ENCODE measurements at places on chromosomes 1 and 21.
A peak's percentile ranks its signal among the peaks of the same experiment; 100 is the strongest.

DNA sequence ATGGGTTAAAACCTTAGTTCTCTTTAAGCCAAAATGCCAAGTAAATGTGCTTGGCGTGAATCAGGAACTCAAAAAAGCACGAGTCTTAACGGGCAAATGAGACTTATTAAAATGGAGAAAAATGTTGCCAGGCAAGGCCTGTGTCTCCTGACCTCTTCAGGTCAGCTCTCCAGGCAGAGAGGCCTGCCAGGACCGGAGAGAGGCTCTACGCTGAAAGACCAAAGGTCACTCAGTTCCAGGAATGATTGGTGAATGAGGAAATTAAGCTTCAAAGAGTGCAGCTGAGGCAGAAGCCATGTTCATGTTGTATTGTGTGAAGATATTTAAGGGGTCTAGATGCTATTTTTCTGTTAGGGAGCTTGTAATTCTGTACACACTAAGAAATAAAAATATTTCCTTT lies 66.6 kb downstream of the SPAG17 start:
- DNase-seq = no peak

- peak; percentile 55 for DNase-seq
Measured at GRCh38 chr1:111441573-111442192, 7.4 kb downstream of the WDR77 start.

GRCh38 chr1:151005729-151006319 lies 878 bp downstream of the MINDY1 start:
- DNase-seq = peak; percentile 24

GRCh38 chr1:207993477-207994445 lies 82.8 kb upstream of the CD34 start:
- DNase-seq = no peak

DNA sequence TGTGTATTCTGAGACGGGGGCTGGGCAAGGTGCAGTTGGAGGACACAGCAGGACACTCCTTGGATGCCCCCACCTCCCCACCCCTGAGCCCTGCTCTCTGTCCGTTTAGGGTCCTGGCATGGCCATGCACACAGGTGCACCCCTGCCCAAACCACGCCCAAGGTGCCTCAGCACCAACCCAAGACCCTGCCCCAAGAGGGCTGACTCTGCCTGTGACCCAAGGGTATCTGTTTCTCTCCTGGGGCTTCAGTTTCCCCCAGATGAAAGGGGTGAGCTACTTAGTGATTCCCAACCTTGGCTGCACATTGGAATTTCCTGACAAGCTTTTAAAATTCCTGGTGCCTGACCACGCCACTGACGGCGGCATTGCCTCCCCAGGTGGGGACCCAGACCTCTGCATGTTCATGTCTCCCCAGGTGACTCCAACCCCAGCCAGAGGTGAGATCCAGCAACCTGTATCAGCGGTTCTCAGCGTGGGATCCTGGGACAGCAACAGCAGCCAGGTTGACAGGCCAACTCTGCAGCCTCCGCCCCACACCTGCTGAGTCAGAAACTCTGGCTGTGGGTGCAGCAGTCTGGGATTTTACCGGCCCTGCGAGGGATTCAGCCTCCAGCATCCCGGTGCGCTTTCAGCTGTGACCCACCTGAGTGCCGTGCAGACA lies 483.4 kb downstream of the NPHP4 start:
- no peak for DNase-seq

- no peak for DNase-seq
Measured at GRCh38 chr1:46607345-46608130, 3.5 kb upstream of the MKNK1 start.

DNA sequence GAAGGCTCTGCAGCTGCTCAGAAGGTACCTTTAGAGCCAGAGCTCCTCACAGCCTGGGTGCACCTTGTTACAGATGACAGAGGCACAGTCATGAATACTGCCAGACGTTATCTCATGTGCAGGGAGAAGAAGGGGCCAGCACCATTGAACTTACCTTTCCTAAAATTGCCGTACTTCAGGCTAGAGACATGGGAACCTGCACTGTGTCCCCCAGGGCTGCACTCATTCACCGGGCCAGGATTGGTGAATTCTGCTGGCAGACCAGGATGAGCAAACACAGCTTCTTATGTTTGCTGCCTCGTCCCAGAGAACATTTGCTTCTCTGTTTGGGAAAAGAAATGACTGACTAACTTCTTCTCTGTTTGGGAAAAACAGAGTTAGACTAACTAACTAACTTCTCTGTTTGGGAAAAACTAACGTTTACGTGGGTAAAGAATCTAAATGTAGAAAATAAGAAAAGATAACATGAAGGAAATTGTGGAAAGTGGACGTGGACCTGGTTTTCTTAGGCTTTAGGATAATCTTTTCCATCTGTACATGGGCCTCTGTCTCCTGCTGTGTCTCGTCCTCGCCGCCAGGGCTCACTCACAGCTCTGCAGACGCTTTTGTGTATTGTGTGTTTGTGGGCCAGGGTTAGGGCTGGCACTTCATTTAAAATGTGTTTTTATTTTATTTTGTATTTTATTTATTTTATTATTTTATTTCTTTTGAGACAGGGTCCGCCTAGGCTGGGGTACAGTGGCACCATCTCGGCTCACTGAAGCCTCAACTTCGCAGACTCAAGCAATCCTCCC lies 9.9 kb downstream of the OBSCN start:
- DNase-seq = no peak

DNA sequence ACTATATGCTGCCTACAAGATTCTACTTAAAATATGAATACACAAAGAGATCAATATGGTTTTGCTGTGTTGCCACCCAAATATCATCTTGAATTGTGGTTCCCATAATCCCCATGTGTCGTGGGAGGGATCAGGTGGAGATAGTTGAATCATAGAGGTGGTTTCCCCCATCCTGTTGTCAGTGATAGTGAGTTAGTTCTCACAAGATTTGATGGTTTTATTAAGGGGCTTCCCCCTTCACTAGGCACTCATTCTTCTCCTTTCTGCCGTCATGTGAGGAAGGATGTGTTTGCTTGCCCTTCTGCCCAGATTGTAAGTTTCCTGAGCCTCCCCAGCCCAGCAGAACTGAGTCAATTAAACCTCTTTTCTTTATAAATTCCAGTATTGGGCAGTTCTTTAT lies 654.4 kb upstream of the NR5A2 start:
- peak; percentile 4 for DNase-seq

Data from activated CD4-positive, alpha-beta T cell treated with anti-CD3 and anti-CD28 coated beads, Interleukin-10, Interleukin-2, amounts not matched to agents 100 ng/mL and 50 ng/mL, durations not matched to agents 16 hours and 8 hours (primary cell).